Stimulated activated naive CD8-positive, alpha-beta T cell treated with anti-CD3 and anti-CD28 coated beads, Interleukin-15, amount 100 ng/mL, for 72 hours (primary cell): ENCODE measurements at places on chromosomes 13 and 19.

DNA sequence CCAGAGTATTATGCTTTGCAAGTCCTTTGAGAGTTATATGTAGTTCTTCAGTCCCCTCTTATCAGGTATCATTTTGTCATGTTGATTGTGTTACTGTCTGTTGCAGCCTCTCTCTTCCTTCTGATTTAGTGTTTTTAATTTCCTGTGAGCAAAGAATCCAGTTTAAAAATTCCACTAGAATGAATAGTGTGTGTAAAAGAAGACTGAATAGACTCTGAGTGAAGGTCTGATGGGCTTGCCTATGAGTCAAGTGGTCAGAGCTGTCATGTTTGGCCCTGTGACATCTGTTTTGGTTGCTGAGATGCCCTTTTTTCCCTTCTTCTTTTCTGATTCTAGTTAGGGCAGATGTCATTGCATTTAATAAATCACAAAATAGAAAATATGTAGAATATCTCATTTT, 23.3 kb upstream of the KCTD4 start:
- no peak for DNase-seq

GRCh38 chr13:113857531-113858195, 6.2 kb downstream of the GAS6 start:
- DNase-seq = no peak

- DNase-seq = no peak
Observed at GRCh38 chr19:31591258-31591657, 242.0 kb upstream of the TSHZ3 start.

DNA sequence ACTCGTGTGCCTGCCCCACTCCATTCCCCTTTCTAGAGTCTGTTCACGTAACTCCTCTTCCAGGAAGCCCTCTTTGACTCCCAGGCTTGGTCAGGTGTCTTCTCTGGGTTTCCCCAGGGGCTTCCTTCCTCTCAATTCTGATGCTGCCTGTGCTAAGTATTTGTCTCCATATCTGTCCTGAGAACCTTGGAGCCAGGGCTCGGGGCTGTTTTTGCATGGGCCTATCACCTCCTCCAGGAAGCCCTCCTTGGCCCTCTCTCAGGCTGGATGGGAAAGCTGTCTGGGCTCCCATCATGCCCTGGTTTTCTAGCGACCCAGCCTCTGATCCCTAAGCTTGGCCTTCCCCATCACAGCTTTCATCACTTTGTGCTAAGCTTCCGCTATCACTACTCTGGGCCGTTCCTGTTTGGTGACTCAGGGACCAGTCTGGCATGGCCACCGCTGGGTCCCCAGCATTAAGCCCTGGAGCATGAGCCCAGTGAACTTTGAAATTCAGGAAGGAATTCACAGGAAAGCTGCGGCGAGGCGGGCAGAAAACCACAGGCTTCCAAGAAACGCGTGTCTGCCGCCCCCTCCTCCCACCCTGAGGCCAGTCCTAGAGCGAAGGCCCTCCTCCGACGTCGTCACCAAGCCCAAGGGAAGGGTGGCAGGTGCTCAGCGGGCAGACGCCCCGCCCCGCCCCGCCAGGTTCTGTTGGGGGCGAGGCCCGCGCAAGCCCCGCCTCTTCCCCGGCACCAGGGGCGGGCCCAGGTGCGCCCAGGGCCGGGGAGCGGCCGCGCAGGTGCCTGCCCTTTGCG, 486 bp upstream of the SPINT2 start:
- DNase-seq = peak; percentile 84

DNA sequence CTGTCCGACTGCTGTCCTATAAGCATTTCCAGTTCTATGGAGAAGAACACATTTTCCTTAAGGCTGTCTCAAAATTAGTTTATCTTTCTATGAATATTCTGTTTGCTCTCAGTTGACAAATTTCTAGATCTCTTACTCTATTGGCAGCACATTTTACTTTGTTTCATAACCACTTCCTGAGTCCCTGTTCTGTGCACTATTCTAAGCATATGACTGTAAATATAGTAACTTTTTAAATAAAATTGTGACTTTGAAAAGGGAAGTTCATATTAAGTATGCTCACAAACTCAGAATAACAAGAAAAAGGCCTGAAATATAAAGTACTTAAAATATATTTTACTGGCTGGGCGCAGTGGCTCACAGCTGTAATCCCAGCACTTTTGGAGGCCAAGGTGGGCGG, 56.5 kb upstream of the HTR2A start:
- no peak for DNase-seq

- DNase-seq = no peak
Observed at GRCh38 chr19:43799502-43800142, 2.6 kb downstream of the LYPD5 start.

- DNase-seq = no peak
Observed at GRCh38 chr19:28632371-28633080, 580.4 kb downstream of the UQCRFS1 start.

- DNase-seq = no peak
Observed at GRCh38 chr19:23787106-23787505, 28.4 kb upstream of the ZNF681 start.

- DNase-seq = no peak
Observed at GRCh38 chr19:42488783-42489521, 39.3 kb downstream of the CEACAM1 start.

DNA sequence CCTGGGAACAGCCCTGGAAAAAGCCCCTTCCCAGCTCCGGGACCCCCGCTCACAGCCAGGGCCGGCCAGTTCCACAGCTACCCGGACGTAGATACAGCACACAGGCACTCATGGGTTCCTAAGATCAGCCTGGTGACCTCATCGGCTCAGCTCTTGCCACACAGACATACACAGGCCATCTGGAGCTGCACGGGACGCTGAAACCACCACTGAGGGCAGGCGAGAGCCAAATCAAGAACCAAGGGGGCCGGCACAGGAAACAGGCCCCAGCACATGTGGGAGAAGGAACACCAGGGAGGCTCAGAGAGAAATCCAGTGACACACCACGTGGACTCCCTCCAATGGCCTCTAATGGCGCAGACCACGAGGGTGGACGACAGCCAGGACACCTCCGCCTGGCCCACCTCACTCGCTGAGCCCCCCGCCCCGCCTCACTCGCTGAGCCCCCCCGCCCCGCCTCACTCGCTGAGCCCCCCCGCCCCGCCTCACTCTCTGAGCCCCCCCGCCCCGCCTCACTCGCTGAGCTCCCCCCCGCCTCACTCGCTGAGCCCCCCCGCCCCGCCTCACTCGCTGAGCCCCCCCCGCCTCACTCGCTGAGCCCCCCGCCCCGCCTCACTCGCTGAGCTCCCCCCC, 69.7 kb upstream of the C13orf46 start:
- peak; percentile 30 for DNase-seq

- peak; percentile 65 for DNase-seq
Observed at GRCh38 chr19:16001481-16002312, 52.9 kb downstream of the OR10H4 start.

DNA sequence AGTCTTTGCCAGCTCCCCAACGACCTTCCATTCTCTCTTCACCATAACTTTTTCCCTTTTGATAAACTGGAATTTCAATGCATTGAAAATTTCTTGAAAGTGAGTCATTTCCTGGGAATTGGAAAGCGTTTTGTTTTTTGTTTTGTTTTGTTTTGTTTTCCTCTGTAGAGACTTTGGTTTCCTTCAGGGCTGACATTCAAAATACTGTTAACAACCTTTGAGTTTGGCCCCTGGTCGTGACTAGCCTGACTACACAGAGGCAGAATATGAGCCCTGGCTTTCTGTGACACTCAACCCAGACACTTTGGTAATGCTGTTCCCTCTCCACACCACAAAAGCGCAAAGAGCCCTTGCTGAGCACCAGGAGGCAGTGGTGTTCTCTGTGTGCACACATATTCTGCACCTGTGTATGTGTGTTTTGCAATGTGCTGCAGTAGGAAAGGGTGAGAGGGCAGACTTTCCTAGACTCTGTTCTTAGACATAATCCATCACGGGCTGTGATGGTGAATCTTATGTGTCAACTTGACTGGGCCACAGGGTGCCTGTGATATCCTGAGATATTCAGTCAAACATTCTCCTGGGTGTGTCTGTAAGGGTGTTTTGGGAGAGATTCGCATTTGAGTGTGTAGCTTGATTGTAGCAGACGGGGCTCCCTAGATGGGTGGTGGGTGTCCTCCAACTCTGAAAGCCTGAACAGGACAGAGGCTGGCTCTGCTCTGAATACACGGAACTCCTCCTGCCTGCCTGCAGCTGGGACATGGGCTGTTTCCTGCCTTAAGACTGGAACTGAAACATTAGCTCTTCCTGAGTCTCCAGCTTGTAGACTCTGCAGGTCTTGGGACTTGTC, 29.5 kb upstream of the ANKRD10 start:
- DNase-seq = no peak

GRCh38 chr13:99029576-99029975, 51.7 kb upstream of the DOCK9 start:
- no peak for DNase-seq

DNA sequence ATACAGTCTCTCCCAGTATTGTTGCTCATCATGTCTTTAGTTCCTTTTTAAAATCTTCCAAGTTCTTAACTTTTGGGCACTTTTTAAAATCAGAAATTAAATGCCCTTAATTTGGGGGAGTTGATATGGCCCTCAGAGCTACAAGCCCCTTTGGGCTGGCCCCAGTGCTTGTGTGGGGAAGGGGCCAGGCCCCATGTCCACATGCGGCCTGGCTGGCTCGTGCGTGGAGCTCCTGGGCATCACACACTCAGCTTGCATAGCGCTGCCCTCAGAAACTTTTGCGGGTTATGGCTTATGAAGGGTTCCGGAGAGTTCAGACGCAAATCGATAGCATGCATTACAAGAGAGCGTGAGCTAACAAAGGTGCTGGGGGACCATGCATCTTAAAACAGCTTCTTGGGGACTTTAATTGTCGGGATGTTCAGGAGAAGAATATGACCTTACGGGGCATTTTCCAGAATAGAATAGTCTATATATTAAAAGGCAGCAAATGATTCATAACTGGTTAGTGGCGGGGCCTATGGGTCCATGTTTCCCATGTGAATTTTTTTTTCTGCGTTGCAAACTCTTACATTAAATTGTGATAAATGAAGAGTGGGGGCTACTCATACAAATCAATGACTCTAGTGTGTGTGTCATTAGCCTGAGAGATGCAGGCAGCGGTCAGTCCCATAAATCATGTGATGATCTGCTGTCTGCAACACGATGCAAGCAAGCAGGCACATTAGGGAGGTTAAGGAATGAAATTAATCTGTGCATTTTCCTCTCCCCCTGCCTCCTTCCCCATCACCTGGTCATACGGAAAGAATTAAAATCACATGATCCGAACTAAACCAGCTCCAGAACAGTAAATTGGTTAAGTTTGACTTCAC, 185.8 kb upstream of the TSHZ3 start:
- no peak for DNase-seq

DNA sequence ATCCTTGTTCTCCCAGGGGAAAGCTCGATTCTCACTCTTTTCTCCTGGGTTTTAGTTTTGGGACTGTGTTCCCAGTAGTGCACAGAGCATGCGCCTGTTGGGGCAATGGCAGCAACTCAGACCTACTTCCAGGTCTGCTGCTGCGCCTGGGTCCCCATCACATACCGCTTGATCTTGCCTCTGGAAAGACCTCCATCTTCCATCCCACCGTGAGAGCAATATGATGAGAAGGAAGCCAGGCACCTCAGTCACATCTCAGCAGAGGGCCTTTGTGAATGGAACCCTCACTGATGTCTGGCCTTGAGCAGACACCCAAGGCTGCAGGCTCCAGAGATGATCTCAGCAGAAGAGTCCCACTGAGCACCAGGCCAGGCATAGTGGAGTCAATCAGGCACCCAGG, 176.8 kb upstream of the ZNF507 start:
- no peak for DNase-seq

DNA sequence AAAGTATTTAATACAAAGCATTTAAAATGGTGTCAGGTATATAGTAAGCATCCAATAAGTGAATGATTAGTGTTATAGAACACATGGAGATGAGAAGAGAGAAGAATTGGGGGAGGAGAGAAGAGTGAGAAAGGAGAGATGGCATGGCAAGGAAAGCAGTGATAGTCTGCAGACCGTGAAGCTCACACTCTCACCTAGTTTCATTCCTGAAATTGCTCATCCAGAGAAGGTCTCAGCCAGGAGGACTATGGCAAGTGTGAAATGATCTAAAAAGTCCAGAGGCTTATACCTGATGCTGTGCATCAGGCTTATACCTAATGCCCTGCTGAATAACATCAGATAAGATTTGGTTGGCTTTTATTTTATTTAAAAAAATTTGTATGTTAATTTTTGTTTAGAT, 351.6 kb upstream of the KLF12 start:
- DNase-seq = no peak

DNA sequence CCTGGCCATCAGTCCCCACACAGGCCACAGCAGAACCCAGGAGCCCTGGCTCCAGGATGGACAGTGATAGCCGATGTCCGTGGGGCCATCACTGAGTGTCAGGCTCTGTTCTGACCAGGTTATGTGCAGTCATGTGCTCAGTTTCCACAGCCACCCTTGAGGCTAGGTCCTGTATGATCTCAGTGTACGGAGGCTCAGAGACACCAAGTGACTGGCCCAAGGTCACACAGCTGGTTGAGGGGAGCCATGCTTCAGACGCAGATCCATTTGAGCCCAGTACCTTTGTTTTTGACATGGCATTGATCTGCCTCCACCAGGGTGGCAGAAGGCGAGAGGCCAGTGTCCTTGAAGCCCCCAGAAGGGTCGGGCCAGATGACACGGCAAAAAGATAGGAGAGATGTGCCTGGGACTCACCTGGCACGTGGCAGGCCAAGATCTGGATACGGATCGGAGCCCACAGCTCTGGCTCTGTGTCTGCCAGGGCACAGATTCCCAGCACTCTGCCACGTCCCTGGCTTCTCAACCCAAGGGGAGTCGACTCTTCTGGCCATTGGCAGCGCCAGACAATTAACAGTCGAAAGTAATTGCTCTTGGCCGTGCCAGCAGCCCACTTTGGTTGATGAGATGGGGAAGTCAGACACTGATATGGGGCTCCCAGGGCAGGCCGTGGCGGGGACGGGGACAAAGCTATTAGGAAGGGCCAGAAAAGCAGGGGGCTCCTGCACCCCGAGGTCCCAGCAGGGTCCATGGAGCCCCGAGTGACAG, 15.6 kb downstream of the EVI5L start:
- no peak for DNase-seq

DNA sequence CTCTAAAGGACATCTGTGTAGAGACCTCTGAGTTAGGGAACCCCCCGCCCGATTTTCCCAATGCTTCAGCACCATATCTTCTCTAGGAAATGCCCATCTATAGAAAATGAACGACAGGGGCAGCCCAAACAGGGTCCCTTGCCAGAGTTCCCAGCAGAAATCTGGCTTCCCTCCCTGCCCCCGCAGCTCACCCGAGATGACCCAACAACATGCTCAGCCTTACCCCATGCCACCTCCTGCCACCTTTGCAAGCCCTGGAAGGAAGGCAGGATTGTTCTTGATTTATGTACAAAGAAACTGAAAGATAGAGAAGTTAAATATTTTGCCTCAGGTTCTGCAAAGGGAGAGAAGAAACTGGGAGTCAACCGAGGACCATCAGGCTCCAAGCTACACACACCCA, 105.6 kb upstream of the UQCRFS1 start:
- no peak for DNase-seq

DNA sequence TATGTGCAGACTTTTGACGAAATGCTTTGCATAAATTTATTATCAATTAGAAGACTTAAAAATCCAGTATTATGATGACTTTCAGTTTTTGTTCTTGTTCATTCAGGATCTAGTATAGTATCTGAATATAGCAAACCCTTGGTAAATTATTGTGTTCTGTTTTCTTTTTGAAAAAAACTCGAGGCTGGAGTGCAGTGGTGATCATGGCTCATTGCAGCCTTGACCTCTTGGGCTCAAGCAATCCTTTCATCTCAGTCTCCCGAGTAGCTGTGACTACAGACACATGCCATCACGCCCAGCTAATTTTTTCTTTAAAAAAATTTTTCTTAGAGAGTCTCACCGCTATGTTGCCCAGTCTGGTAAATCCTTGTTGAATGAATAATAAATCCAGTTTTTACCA, 4.6 kb downstream of the FARP1 start:
- no peak for DNase-seq

GRCh38 chr13:23462815-23463559, 29.5 kb upstream of the SACS start:
- DNase-seq = no peak
